Cortex of kidney (tissue), 1 donor: ENCODE measurements at places on chromosomes 5 and 9.

- DNase-seq: no peak
Observed at GRCh38 chr5:32323741-32324140, 11.0 kb upstream of the MTMR12 start.

DNA sequence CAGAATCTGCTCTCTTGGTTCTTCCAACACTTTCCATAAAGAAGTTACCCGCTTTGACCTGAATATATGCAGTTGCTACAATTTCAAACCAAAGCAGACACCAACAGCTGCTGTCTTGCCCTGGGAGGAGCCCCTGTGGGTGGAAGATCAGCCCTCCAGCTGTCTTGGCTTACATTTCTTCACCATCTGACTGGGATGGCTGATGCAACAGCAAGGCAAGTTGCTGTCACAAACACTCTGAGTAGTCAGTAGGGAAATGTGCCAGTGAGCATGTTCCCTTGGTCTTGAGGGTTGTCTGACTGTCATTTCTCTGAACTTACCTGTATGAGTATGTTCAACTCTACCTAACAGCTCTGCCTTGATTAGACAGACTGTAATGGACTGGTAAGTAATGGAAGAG lies 152.9 kb downstream of the SGCD start:
- DNase-seq: no peak

DNA sequence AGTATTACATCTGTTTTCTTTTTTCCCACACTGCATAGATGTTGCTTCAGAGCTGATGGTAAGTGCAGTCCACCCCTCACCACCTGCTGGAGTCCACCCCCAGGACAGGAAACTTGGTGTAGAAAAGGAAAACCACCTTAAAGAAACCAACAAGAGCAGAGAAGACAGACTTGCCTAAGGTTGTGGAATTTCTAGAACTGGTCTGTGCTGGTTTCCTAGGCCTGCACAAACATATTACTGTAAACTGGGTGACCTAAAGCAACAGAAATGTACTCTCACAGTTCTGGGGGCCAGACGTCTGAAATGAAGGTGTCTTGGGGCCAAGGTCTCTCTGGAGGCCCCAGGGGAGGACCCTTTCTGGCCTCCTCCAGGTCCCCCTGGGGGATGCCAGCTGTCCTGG lies 293.4 kb upstream of the IRX1 start:
- DNase-seq: no peak

- no peak for DNase-seq
Observed at GRCh38 chr5:160956051-160956450, 104.0 kb upstream of the ATP10B start.

GRCh38 chr9:92706218-92706940 lies 36.4 kb upstream of the IPPK start:
- no peak for DNase-seq

- DNase-seq: no peak
Observed at GRCh38 chr5:115418788-115419187, 122.3 kb upstream of the CCDC112 start.

DNA sequence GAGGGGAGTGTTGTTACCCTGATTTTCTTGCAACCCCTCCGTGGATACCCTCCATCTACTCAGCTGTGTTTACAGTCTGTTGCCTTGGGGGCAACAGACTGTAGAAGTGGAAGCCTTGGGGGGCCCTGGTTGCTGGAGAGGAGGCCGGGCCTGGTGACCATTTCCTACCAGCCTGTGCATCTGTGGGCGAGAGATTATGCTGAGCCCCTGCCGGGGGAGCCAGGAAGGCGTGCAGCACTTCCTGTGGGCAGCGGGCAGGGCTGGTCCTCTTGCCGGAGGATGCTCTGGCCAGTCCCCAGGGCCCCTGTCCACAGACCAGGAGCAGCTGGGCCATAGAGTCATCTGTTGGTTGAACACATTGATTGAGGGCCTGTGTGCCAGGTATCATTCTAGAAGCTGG lies 11.1 kb downstream of the ERGIC1 start:
- no peak for DNase-seq

DNA sequence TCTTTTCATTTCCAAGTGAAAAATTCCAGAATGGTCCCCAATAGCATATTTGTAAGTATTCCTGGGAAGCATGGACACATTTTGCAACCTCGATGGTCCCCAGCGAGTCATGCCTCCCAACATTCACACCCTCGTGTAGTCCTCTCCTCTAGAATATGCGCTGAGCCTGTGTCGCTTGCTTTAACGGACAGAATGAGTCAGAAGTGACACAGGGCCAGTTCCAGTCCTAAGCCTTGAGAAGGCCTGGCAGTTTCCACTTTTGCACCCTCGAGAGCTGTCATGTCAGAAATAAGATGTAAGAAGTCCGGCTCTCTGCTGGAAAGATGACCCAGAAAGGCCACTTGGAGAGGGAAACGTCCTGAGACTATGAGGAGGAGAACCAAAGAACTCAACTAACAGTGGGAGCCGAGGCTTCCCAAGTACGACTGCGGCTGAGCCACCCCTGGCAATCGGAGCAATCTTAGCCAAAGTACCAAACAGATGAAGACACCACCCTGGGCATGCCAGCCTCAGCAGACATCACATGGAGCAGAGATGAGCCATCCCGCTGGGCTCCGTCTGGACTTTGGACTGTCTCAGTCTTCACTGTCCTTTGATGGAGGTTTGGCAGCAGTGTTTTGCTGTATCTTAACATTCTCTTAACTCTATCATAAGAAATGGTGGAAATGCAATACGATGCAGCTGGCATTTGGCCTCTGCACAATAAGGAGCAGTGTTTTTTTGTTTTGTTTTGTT lies 42.6 kb upstream of the GFPT2 start:
- no peak for DNase-seq

- no peak for DNase-seq
Observed at GRCh38 chr5:174313615-174314014, 268.1 kb downstream of the NSG2 start.

- no peak for DNase-seq
Observed at GRCh38 chr9:107615321-107615720, 125.8 kb upstream of the KLF4 start.

DNA sequence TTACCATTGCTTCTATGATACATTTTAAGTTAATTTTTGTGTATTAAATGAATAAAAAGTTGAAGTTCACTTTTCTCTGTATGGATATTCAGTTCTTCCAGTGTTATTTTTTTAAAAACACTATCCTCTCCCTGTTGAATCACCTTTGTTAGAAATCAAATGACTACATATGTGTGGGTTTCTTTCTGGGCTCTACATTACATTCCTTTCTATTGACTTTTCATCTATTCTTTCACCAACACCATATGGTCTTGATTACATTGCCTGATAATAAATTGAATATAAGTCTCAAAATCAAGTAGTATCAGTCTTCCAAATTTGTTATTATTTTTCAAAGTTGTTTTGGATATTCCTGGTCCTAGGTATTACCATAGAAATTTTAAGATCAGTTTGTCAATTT lies 7.3 kb upstream of the RASEF start:
- no peak for DNase-seq

GRCh38 chr5:8436924-8437323 lies 568.0 kb downstream of the MTRR start:
- no peak for DNase-seq

DNA sequence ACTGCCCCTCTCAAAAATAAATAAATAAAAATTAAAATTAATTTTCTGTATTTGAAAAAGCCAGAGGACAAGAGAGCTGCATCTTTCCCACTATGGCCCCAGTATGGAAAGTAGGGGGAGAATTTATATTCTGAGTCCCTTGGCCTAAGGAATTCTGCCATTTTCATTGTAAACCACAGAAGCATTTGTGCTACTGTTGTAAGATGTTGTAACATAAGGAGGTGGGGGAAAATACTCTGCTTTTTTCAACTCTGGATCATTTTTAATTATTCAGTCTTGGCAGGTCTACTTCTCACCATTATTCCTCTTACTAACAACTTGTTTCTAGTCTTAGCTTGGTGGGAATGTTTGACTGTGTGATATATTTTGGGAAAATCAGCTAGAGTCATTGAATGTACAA lies 52.3 kb upstream of the APC start:
- no peak for DNase-seq

DNA sequence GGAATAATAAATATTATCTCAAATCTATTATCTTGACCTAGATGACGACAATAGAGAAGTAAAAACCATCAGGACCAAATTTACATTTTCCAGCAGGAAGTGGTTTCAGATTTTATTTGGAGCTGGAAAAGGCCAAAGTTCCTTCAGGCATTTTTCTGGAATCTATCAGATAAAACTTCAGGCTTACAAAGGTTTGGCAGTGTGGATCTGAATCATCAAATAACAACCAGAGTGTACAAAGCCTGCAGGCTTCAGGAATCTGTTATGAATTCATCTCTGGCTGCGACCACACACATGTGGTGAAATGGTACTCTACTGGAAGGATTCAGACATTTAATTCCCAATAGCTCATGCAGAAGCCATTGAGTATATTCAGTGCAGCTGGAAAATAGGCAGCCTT lies 726.4 kb upstream of the GRAMD2B start:
- DNase-seq: no peak

- DNase-seq: no peak
Observed at GRCh38 chr9:3578786-3579185, 53.0 kb upstream of the RFX3 start.

- no peak for DNase-seq
Observed at GRCh38 chr9:68979538-68980314, 34.2 kb downstream of the PRKACG start.

DNA sequence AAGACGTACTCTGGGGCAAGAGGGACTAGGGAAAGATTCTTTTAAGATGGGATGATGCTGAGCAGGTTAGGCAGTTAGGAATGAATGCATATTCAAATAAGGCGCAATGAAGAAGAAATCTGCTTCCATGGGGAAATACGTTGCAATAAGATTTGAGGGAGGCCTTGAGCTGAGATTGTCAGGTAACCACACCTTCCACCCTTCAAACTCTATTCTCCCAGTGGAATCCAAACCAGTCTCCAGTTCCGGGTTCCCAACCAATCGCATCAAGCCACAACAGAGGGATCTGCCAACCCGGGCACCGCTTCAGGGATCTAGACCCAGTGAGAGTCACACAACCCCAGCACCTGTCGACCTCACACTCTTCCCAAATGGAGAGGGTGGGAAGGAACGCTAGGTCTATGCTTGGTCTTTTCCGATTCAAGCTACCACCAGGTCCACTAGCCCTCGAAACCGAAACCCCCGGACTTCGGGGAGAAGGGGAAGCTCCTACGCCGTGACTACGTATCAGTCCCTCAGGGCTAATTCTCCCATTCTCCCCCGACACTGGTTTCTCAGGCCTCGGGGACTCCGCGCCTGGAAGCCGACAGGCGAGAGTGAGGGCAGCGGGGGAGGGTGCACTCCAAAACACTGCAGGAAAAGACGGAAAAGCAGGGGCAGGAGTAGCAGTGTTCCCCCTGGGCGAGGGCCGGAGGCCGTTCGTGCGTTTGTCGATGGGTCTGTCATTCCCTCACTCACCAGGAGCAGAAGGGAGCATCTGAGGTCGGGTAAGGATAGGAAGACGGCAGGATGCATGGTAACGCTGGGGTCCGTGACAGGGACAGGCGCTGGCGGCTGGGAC lies 534 bp downstream of the ERP44 start:
- DNase-seq: no peak

DNA sequence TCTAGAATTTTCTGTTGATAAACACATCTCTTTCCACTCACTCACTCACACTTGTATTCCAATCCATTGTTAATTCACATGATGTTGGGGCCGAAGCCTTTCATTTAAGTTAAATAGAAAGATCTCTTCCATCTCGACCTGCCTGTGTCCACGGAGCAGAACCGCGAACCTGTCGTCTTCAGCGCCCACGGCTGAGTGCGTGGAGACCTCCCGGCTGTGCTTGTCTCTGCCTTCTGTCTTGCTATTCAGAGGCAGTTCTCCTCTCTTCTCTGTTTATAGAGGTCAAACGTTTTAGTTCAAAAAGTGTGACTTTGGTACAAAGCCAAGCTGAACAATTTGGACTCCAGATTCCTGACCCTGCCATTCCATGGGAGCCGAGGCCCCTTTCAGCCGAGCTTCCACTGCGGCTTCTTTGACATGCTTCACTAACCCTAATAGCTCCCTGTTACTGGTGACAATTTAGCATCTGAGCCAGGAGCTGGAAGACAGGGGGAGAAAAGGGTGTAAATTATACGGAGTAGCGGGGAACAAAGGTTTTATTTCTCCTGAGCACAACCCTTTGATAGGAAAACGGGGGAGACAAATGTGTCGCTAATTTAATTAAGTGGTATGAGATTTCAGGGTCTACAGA lies 314.4 kb upstream of the IRX4 start:
- DNase-seq: no peak

- no peak for DNase-seq
Observed at GRCh38 chr9:111876179-111876578, 20.4 kb upstream of the UGCG start.

- no peak for DNase-seq
Observed at GRCh38 chr9:101737705-101738565, 512 bp downstream of the GRIN3A start.

DNA sequence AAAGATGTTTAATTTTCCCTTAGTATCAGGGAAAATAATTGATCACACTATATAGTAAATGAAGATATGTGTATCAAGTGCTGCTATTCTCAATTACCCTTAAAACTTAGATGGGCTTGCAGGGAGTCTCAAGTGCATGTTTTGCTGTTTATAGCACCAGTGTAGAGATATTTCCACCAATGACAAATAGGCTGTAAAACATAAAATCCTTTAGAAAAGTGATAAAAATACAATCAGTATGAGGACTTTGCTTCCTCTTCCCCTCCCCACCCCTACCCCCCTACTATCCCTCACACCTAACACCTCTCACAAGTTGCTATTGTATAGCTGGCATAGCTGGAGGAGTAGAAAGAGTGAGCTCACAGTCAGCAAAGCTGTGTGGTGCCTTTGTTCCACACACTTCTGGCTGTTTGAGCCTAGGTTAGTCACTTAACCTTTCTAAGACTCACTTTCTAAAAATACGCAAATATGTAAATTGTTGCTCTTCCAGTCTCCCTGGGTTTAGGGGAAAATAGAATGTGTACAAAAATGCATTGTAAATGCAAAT lies 93.1 kb downstream of the PDE4D start:
- DNase-seq: no peak
